ENCODE measurements at places on chromosomes 16 and 17.

DNA sequence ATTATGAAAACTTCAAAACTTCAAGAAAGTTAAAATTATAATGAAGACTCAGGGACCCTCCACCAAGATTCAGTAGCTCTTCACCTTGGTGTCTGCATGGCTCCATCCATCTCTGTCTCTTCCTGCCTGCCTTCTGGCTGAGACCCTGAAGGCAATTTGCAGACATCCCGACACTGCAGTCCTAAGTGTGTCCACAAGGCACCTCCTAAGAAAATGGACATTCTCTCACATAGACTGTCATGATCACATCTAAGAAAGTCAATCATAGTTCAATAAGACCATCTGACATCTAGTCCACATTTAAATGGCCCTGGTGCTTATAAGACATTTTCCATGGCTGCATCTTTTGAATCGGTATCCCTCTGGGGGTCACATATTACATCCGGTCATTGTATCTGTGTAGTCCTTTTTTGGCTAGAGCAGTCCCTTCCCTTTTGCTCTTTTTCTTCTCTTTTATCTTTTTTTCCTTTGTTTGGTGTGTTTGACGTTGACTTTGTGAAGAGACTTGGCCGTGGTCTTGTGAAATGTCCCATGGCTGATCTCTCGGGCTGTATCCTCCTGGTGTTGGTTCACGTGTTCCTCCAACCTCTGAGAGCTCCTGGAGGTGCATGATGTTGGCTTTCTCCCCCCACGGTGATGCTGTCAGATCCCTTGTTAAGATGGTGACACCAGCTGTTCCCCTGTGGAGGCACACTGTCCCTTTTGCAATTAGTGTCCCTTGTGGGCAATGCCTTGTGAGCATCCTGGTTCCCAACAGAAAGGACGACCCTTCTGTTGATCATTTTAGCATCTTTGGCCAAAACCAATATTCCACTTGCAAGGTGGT, 5.0 kb upstream of the TNFRSF13B start:
- no peak for DNase-seq

GRCh38 chr16:10569621-10570020, 10.8 kb downstream of the EMP2 start:
- DNase-seq, result no peak

GRCh38 chr17:38325221-38325851, 18.4 kb downstream of the GPR179 start:
- no peak for DNase-seq

- DNase-seq, result no peak
These were observed 10.1 kb downstream of the RIPOR1 start for GRCh38 chr16:67538666-67539101.

DNA sequence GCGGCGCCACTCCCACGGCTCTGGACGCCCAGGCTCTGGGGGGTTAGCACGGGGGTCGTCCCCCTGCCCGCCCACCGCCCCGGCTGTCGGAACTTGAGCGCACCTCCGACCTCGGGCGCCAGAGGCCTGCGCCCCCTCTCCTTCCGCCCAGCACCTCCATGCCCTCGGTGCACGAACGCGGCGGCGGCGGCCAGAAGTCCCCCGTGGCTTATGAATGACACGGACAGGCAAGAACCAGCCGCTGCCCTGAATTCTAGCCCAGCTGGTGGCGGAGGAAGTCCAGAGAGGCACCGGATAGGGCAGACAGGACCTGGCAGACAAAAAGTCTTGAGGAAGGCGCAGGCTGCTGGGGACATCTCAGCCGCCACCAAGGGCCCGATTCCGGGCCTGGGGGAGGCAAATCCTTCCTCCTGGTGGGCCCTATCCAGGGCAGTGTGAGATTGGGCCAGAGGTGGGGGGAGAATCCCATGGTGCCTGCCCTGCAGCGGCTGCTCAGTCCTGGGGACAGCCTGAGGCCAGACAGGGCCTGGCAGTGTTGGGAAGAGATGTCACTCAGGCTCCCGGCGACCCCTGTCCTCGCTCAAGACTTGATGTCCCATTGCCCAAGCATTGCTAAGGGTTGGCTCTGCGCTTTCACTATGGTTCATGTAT, 897 bp upstream of the CYGB start:
- no peak for DNase-seq

GRCh38 chr16:64475627-64476351, 646.1 kb downstream of the CDH11 start:
- no peak for DNase-seq

GRCh38 chr17:7817643-7817964, 16.4 kb upstream of the KDM6B start:
- DNase-seq, result no peak

DNA sequence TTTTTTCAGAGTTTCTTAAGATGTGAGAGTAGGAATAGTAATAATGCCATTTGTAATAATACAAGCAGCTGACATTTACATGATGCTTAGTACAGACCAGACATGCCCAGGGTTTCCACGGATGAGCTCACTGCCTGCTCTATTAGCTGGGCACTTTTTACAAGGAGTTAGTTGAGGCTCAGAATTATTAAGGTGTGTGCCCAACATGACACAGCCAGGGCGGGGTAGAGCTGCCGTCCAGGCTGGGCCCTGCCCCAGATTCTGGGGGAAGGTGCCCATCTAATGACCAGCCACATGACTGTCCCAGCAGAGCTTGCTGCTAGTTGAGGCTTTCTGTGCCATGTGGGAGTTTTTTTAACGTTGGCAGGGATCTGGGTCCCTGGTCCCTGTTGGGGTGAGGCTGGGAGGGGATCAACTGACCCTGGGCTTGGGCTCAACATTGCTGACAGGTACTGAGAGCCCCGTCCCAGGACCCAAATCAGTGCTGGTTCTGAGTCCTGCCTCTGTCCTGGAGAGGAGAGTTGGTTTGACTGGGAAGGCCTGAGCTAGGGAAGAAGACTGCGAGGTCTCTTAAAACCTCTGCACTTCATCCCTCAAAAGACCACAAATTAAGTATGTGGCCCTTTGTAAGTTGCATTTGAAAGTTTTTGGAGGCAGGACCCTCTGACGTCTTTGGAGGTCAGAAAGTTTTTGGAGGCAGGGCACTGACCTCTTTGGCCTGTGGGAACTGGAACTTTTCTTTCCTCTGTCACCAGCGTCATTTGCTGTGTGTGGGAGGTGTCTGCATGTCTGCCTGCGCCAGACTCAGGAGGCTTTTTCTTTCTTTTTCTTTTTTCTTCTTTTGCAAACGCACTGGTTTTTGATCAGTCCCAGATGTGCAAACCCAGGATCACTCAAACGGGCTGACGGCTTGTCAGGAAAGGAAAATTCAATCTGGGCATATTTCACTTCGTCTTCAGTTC, 2.2 kb downstream of the CRISPLD2 start:
- no peak for DNase-seq

GRCh38 chr17:44268709-44269534, 987 bp upstream of the SLC4A1 start:
- DNase-seq, result no peak

- DNase-seq, result peak; percentile 65
These were observed 2.9 kb upstream of the EPX start for GRCh38 chr17:58189436-58190146.

DNA sequence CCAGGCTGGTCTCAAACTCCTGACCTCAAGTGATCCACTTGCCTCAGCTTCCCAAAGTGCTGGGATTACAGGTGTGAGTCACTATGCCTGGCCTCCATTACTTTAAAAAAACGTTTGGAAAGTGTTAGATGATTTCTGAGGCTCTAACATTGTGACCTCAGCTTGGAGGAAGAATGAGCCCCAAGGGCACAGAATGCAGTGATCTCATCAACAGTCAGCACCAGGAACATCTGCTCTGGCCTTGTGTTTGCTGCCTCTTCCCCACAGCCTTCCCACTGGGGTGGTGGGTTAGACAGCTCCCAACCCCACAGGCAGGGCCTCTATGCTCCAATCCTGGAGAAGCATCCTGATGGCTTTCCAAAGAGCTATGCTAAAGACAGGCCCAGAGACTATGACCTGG, 37.7 kb upstream of the SREBF1 start:
- DNase-seq, result peak; percentile 80

DNA sequence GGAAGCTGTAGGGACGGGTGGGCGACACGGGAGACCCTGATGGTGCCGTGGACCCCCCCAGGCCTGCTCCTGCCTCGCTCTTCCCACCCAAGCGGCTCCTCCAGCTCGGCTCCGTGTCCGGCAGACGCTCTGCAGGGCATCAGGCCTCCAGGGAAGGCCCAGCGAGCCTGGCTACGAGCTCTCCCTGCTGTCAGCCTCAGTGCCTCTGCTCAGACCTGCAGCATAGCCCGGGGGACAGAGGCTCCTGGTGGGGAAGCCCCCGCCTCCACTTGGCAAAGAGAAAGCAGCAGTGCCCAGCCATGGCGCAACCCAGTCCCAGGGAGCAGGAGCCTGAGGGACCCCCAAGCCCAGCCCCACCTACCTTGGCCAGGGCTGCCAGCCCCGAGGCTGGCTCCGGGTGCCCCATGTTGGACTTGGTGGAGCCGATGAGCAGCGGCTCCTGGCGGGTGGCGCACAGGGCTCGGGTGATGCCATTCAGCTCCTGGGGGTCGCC, 5.9 kb downstream of the FASN start:
- no peak for DNase-seq

DNA sequence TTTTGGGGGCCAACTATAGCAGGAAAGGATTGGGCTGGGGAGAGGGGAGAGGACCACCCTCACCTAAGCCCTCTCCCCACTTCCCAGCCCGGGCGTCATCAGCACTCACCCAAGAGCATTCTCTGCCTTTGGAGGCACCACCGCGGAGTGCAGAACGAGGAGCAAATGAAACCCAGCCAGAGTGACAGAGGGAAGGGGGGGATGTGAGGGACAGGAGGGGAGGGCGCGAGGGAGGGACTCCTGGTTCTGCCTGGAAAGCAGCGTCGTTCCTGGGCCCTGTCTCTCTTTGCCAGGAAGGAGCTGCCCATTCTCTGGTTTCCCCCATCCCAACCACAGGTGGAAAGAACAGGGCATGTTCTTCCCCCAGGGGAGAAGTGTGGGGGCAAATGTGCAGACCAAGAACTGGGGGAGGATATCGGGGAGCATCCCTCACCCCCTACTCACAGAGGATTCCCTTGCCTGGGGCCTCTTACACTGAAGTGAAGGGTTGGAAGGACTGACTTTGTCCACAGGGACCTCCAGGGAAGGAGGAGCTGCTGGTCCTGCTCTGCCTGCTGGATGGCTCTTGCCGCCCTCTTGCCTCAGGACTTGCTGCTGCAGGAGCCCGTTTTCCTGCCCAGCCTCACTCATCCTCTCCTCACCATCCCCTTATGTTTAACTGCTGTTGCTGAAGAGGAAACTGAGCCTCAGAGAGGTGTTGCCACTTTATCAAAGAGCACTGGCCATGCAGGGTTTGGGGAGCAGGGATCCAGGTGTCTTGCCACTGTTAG, 3.5 kb upstream of the C17orf113 start:
- DNase-seq, result no peak

DNA sequence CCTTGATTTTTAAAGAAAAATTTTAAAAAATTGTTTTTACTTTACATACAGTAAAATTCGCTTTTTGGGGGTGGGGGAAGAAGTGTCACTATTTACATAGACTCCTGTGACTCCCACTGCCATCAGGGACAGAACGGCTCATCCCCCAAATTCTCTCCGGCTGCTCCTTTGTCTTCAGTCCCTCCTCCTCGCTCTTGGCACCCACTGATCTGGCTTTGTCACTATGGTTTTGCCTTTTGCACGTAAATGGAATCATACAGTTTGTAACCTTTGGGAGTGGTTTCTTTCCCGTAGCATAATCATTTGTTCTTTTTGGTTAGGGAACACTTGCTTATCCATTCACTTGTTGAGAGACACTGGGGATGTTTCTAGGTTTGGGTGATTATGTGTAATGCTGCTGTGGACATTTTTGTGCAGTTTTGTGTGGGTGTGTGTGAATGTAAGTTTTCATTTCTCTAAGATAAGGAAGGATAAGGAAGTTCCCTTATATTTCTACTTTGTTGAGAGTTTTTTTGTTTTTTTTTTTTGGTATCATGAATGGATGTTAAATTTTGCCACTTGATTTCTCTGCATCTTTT, 27.4 kb downstream of the RAB11FIP4 start:
- DNase-seq, result no peak

DNA sequence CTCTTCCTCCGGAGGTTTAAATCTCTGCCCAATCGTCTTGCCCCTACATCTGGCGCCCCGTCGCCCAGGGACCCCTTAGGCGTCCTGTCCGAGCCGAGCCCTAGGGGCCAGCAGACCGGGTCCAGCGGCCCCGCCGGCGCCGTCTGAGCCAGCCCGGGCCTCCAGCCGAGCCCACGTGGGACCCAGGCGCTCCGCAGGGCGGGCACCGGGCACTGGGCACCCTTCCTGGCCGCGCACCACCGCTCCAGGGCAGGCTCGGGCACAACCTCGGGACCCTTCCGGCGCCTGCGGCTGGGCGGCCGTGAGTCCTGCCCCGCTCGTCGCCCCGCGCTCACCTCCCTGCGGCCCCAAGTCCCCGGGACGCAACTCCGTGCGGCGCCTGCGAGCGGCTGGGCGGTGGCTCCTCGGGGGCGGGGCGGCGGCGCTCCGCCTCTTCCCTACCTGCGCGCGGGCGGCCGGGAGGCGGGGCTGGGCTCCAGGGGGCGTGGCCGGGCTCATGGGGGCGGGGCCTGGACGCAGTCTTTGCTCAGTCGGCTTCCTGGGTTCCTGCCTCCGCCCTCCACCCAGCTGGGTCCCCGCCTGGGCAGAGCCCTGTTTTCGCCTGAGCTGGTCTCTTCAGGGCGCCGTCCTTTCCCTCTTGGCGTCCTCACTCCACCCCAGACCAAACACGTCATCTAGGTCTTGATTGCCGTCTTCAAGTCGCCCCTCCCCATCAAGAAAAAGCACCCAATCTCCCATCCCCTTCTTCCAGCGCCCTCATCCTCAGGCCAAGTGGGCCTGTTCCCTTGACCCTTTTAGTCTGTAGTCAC, at the start of gene RHBDF2:
TSS of gene RHBDF2 (minus strand) at position 406 of the 809 bp plus-strand sequence. CDS start 19,899 bp downstream, outside the sequence.
- DNase-seq, result no peak

- DNase-seq, result peak; percentile 64
These were observed 338.7 kb downstream of the GRIN2A start for GRCh38 chr16:9843424-9844018.

GRCh38 chr16:3118204-3118790, 5.9 kb downstream of the ZNF205 start:
- no peak for DNase-seq

DNA sequence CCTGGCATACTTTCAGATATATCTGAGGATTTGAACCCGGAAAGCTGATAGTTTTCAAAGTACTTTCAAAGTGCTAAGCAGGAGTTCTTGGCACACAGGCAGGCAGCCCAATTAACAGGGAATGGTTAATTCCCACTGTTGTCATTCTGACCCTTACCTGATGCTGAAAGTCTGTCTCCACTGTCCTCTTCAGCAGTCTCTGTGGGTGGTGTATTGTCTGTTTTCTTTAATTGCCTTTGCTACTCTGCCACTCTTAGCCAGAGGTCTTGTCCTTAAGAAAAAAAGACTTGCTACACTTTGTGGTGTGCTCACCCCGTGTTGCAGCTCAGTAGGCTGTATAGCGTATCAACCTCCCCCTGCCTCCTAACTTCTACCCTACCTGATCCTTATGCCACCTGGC, 63.2 kb upstream of the SLC12A3 start:
- no peak for DNase-seq

Measured in HS-5 (cell line).